ENCODE measurements at places on chromosomes 6 and 20.

DNA sequence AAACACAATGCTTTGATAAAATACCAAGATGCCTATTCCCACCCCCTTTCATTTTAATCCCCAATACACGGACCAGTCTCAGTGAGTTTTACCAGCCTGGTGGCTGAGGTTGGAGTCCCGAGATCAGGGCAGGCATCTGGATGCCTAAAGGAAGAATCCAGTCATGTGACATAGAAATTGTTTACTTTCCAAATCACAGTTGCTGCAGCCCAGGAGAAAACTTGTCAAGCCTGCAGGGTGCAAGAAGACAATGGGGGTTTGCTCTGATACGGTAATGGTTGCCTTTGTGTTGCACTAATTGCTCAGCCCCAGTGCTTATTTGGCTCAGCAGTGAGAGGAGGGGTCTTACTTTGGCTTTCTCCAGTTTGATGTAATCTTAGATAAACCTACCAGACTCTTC is 308.5 kb upstream of the POU3F2 start:
- no peak for DNase-seq

GRCh38 chr6:23587582-23587981 is 538.4 kb upstream of the NRSN1 start:
- no peak for DNase-seq

GRCh38 chr20:41534170-41534569 is 84.0 kb downstream of the CHD6 start:
- DNase-seq, result no peak

GRCh38 chr6:138226700-138227315 is 8.5 kb upstream of the PBOV1 start:
- no peak for DNase-seq

DNA sequence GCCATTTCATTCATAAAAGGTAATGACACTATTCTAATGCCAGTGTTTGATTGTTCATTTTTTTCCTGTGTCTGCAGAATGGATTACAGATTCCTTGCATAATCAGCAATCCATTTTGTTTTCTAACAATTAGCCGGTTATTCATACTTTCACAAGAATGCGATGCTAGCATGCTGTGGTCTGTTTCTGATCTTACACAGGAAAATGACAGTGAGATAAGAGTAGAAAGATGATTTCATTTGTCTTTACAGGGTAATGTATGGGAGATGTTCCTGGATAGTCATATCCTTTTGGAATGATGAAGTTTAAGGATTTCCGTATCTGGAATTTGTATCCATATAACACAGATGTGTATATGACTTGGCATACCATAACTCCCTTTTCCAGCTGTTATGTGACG is 207.3 kb downstream of the FARS2 start:
- DNase-seq, result no peak

GRCh38 chr20:41054070-41054846 is 25.6 kb downstream of the TOP1 start:
- no peak for DNase-seq

GRCh38 chr6:21780679-21781078 is 187.1 kb downstream of the SOX4 start:
- no peak for DNase-seq

DNA sequence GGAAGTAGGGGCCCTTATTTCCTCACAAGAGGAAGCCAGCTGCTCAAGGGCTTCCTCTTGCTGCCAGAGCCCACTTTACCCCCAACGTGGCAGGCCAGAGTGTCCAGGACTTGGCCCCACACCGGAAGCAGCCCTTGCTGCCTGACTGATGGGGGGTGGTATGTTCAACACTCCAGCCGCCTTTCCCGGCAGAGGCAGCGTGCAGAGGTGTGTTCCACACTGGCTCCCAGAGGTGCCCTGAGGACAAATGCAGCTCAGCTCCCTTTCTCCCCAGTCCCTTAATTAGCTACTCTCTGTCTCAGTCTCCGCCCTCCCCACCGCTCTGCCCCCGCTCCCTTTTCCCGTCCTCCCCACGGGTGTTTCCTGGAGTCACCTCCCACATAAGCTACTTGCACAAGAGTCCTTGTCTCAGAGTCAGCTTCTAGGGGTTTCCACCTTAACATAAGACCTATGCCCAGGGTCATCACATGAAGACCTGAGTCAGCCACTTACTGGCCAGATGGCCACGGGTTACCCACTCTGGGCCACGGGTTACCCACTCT is 61.7 kb upstream of the SHLD1 start:
- DNase-seq, result peak; percentile 26

- no peak for DNase-seq
Observed at GRCh38 chr6:40106840-40107239, 172.6 kb upstream of the MOCS1 start.

GRCh38 chr20:36254076-36254475 is 17.8 kb downstream of the AAR2 start:
- no peak for DNase-seq

DNA sequence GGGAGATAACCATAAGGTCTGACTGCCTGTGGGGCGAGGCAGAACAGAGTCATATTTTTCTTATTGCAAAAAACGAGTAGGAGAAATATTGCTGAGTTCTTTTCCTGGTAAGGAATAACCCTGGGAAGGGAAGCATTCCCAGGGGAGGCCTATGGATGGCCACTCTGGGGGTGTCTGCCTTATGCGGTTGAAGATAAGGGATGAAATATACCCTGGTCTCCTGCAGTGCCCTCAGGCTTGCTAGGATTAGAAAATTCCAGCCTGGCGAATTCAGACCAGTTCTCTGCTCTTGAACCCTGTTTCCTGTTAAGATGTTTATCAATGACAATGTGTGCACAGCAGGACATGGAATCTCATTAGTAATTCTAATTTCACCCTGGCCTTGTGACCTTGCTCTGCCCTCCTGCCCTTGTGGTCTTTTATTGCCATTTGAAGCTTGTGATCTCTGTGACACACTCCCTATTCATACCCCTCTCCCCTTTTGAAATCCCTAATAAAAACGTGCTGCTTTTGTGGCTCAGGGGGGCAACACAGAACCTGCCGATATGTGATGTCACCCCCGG is 491.1 kb upstream of the EYS start:
- no peak for DNase-seq

GRCh38 chr20:62606551-62607201 is 35.6 kb upstream of the SLCO4A1 start:
- no peak for DNase-seq

DNA sequence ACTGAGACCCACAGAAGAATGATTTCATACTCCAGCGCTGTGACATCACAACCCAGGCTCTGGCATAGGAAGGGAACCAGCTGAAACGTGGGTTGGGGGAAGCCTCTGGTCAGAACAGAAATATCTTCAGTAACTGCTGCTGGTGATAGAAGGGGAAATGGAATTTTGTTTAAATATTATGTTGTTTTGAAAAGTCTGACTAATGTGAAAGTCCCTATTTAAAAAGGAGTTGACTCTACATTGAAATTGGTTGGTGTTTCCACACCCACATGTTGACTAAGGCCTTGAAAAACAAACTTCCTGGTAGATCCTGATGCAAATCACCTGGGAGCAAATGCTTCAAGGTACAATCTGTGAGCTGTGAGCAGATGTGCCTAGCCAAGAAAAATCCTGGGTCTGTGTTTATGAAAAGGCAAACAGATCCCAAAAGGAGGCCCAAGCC is 24.5 kb upstream of the TCP11 start:
- DNase-seq, result no peak

DNA sequence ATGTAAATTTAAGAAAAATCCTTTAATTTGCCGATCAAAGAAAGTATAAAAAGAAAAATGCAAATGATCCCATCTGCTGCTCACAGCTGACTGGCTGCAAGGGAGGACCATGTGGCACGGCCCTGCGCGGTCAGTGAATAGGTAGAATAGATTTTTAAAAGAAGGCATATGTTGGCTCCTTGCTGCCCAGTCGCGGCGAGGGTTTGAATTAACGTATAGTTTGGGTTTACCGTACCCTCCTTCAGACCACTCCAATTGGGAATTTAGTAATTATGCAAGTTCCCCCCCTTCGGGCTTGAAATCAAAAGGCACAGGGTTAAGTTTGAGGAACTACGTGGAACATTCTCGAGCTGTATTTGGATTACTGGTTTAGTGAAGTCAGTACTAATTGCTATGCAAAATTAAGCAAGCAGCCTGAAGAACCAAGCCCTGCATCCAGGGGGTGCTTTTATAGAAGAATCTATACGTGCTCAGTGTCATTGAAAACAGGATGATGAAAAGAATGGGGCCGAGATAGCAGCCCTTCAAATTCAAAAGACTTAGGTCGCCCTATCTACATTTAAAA is 1.1 kb upstream of the BEND3 start:
- peak; percentile 34 for DNase-seq

DNA sequence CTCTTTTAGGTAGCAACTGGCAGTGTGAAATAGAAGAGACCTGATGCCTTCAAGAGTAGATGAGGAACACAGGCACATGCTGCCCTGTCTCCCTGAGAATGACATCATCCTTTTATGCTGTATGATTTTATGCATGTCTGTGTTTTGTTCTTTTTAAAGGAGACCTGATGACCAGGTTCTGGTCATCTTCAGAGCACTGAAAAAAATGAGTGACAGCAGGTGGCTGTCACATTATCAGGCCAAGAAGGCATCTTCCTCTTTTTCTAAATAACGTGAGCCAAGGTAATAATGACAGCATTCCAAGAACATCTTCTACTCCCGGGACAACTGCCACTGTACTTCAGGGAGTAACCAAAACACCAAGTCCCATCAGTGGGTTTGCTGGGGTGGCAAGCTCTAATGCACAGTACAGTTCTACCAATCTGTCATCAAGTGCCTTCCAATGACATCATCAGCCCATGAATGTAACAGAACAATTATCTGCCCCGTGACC is 28.9 kb downstream of the CNKSR3 start:
- no peak for DNase-seq

DNA sequence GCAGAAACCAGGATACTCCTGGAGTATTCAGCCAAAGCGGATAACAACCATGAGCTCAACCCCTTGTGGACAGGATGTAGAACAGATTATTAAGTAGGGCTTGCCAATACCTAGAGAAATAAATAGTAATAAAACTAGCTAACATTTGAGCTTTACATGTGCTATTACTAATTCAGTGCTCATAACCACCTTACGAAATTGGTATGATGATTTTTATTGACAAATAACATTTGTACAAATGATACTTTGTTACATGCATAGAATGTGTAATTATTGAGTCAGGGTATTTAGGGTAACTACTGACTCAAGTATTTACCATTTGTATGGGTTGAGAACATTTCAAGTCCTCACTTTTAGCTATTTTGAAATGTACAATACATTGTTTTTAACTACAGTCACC is 287.9 kb downstream of the CDC5L start:
- DNase-seq, result no peak

GRCh38 chr6:133129556-133129955 is 111.6 kb upstream of the EYA4 start:
- no peak for DNase-seq

DNA sequence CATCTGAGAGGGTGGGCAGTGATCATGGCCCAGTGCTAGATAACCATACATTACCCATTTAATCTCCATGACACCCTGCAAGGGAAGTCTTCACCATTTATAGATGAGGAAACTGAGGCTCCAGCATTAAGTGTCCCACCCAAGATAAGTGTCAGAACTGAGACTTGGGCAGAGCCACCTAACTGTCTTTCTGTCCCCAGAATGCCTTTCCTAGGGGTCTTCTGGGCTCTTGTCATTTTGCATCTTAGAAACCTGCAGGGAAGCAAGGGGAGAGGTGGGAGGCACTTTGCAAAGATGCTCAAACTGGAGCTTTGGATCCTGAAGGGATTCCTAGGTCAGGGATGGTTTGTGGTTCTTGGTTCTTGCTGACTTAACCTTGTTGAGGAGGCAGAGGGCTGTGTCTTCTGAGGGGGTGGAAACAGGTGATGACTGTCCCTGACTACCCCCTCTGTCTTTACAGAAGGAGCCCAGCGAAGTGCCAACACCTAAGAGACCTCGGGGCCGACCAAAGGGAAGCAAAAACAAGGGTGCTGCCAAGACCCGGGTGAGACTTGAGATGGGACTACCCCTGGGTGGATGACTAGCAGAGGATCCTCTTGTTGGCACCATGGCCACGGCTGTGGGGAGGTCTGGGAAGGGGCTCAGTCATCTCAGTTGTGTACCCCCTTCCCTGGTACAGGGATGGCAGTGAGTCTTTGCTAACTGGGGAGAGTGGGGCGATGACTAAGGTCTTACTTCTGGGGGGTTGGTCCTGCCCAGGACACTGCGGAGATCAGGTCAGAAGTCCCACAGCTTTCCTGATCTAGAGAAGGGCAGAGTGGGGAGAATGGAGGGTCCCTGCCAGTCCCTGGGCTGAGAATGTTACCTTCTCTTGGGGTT is 5.8 kb downstream of the HMGA1 start:
- no peak for DNase-seq

DNA sequence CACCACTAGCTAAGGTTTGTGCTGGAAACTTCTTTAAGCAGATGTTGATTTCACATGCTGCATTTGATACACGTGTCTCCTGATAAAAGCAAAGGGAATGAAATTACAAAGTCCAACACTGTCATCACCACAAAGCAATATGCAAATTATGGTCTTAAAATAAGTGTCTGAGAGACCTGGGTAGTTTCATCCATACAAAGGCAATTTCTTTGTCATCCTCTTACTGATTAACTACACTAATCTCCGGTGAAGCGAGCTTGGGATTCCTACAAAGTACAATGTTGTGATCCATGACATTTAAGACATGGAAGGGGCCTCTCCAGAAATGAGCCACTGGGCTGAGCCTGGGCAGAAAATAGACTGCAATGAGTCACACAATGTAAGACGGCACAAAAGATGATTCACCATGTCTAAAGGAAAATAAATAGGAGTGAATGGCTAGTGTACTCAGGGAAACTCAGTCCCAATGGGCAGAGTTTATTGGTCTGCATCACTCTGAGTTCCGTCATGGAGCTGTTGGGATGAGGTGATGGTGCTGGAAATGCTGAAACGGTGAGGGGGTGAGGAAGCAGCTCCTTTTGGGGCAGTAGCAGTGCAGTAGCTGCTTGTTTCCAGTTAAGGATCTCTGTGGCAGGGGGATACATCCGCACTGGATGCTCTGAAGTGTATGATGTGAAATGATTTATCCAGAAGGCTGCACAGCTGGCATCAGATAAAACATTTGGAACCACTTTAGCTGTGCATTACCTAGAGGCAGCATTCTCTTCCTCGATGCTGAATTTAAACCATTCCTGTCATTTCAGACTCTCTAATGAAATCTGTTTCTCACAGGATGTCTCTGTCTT is 103.3 kb downstream of the IBTK start:
- no peak for DNase-seq

DNA sequence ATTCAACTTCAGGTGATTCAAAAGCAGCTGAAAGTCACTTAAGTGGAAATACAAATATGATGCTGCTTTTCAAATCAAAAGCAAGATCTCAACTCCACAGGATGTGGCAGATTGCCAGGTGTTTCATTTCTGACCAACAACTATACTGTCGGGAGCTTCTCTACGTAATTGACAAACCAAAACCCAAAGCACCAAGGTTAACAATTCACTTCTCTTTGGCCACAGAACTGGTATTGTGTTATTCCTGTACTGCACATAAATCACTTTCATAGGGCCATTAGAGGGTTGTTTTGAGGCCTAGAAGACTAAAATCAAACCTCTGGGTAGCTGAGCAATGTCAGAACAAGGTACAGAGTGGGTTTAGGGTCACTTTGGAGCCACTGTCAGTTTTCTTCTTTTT is 169.7 kb downstream of the HAO1 start:
- DNase-seq, result peak; percentile 80

GRCh38 chr6:104580452-104580851 is 279.3 kb downstream of the HACE1 start:
- DNase-seq, result no peak

- DNase-seq, result no peak
Observed at GRCh38 chr6:139602577-139602976, 228.1 kb upstream of the CITED2 start.

Measured in NCI-H510A (cell line).